Eye (tissue), 1 donor: ENCODE measurements at places on chromosomes 13 and 19.

DNA sequence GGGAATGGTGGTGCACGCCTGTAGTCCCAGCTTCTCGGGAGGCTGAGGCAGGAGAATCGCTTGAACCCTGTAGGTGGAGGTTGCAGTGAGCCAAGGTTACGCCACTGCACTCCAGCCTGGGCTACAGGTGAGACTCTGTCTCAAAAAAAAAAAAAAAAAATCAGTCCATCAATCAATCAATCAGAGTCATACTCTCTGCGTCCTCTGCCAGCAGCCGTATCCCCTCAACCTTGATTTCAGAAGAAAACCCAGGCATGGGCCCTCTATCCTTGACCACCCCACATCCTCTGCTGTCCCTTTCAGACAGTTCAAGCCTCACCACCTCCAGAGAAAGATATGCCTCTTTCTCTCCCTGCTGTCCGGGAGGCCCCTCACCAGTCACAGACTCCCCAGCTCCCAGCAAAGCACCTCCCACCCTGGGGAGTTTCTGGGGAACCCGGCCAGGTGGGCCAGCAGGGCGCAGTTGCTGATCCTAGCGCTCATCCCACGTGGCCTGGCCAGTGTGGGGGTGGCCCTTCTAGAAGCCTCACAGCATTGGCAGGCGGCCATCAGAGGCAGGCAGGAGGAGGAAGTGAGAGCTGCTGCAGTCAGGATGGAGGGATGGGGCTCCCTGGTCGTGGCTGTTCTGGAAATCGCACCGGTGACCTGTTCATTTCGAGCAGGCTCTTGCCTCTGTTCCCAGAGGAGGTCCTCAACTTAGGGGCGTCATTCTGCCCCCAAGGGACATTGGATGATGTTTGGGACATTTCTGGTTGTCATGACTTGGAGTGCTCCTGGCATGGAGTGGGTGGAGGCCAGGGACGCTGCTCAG, 10.2 kb upstream of the JSRP1 start:
- DNase-seq, result no peak

- DNase-seq, result no peak
These were observed 407.2 kb downstream of the GPC5 start for GRCh38 chr13:91805605-91806004.

GRCh38 chr13:47303626-47304025, 406.8 kb upstream of the HTR2A start:
- no peak for DNase-seq

DNA sequence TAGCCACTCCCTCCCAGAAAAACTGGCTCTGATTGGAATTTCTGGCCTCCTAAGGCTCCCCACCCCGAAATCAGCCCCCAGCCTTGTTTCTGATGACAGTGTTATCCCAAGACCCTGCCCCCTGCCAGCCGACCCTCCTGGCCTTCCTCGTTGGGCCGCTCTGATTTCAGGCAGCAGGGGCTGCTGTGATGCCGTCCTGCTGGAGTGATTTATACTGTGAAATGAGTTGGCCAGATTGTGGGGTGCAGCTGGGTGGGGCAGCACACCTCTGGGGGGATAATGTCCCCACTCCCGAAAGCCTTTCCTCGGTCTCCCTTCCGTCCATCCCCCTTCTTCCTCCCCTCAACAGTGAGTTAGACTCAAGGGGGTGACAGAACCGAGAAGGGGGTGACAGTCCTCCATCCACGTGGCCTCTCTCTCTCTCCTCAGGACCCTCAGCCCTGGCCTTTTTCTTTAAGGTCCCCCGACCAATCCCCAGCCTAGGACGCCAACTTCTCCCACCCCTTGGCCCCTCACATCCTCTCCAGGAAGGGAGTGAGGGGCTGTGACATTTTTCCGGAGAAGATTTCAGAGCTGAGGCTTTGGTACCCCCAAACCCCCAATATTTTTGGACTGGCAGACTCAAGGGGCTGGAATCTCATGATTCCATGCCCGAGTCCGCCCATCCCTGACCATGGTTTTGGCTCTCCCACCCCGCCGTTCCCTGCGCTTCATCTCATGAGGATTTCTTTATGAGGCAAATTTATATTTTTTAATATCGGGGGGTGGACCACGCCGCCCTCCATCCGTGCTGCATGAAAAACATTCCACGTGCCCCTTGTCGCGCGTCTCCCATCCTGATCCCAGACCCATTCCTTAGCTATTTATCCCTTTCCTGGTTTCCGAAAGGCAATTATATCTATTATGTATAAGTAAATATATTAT, 6.1 kb downstream of the FOSB start:
- no peak for DNase-seq

GRCh38 chr13:22076658-22077057, 405.8 kb downstream of the FGF9 start:
- DNase-seq, result no peak

DNA sequence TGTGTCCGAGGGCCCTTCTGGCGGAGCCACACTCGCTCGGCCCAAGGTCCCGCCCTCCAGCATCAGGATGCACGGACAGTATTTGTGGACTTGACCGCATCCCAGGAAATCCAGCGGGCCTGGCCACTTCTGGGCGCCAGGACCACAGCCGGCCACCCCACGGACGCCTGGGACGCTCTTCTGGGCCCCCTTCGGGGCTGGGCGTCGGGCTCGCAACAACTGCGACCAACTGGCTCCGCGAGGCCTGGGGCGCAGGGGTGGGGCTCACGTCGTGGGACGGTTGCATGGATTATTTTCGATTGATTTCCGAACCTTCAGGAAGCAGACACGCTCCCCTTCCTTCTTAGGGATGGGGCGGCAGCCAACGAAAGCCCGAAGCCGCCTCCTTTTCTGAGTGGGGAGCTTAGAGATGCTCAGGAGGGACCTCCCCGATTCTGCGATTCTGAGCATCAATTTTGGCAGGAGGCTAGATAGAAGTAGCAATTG, 521 bp upstream of the NUP58 start:
- no peak for DNase-seq

DNA sequence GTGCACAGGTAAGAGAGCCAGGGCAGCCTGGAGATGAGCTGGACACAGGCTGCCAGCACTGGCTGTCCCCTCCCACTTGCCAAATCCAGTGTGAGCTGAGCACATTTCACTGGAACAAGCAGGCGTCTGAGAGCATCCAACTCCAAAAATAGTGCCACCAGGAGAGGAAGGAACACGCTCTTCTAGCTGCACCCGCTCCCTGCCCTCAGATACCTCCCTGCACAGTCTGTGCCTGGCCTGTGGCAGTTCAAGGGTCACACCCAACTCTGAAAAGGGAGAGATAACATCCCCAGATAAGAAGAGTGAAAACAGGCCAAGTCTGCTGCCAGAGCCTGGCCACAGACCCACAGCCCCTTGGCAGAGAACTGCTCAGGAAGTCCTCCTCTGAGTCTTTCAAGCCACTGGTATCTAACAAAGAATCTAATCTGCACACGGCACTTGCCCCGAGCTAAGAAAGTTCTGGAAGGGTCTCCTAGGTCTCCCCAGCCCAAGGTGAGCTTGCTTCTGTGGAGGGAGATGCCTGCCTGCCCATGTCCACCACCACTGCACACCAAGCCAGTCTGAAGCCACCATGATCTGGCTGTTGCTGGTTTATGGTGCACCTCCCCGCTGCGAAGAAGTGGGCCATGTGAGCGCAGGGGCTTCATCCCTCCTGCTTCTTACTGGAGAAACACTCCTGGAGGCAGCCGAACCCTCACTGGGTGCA, 14.7 kb downstream of the ELL start:
- no peak for DNase-seq

- DNase-seq, result no peak
These were observed 79.1 kb downstream of the B3GLCT start for GRCh38 chr13:31278869-31279268.

GRCh38 chr19:6887316-6887715, at the start of gene ADGRE1:
ADGRE1 (plus strand) TSS chr19:6887579; CDS start chr19:6887609, 30 bp downstream.
- DNase-seq, result no peak

- DNase-seq, result peak; percentile 21
These were observed 80.9 kb upstream of the SHISA2 start for GRCh38 chr13:26132756-26133155.

DNA sequence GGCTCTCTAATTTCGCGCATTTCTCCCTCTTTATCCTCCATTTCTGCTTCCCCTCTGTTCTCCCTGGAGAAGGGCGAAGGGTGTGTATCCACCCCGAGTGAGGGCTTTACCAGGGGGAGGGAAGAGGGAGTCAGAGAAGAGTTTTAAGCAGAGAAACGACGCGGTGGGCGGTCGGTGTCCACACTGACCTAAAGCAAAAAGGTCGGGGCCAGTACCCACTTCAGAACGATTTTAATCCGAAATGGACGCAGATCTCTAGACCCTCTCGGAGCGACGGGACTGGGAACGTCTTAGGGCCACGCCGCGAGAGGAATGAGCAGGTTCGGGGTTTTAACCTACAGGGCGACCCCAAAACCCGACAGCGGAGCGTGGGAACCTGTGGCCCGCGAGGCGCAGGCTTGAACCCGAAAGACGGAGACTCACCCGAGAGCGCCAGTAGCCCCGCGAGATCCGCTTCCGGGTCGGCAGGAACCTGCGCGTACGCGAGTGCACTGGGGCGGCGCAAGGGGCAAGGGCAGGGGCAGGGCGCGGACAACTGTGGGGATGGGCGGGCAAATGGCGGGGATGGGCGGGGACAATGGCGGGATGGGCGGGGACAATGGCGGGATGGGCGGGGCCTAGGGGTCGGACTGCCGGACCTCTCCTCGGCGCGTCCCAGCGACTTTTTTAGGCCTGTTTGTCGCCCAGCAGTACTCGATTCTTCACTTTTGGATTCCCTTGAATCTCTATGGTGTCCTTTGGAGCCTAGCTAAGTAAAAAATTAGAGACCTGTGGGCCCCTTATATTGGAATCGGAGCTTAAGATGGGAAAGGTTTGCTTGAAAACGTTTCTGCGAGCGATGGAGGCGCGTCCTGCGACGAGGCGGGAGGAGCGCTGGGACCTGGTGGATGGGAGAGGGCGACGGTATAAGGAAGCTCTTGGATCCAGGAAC, at the start of gene ZNF677:
Gene ZNF677 (minus strand): TSS at position 463 of the 931 bp plus-strand sequence. CDS start 3,323 bp downstream, outside the sequence.
- peak; percentile 92 for DNase-seq

- DNase-seq, result peak; percentile 73
These were observed at the start of gene TTC9B for GRCh38 chr19:40217934-40218890. TTC9B (minus strand) TSS chr19:40218384; CDS start chr19:40218381, 3 bp downstream.

GRCh38 chr13:44263751-44264620, 109.6 kb upstream of the SERP2 start:
- DNase-seq, result no peak

- DNase-seq, result no peak
These were observed 23.4 kb downstream of the ZDHHC20 start for GRCh38 chr13:21435687-21436151.

GRCh38 chr19:45653634-45654033, 14.4 kb upstream of the GIPR start:
- no peak for DNase-seq

GRCh38 chr13:31848621-31849020, 109.3 kb downstream of the RXFP2 start:
- no peak for DNase-seq

DNA sequence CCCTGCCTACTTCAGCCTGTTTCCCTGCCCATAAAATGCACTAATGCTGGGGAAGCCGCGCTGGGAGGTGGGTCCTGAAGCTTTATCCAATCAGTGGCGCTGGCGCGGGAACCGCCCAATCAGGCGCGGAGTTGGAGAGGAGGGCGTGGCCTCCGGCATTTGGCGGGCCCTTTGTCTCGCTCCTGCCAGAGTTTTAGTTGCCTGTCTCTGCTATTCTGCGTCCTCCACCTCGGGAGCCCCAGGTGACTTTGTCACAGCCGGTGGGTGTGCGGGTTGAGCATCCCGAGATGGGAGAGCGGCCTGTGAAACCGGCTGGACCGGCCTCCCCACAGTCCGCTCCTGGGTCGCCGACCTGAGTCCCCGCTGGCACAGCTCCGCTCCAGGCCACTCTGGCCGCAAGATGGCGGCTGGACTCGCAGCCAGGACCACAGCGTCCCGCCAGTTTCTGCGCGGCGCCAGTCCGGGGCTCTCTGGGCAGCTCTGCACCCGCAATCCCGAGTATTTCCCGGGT, 30.7 kb upstream of the ZNF429 start:
- peak; percentile 97 for DNase-seq

DNA sequence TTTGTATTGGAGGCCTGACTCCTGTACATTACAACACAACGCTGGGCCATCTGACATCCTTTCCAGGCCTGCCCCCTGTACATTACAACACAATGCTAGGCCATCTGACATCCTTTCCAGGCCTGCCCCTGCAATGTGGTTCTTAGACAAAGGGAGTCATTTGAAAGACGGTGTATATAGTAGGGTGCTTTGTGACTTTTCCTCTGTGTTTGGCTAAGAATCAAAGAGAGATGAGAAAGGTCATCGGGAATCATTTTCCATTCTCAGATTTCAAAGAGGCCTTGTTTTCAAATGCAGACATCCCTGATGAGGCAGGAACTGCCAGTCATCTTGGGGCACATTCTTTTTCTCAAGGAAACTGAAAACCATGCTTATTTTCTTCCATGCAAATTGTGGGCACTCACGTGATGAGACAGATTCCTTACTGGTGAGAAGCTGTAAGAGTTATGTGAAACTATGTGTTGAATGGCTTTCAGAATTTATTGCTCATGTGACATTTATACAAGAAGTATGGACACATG, 551.6 kb downstream of the MYO16 start:
- DNase-seq, result peak; percentile 28

DNA sequence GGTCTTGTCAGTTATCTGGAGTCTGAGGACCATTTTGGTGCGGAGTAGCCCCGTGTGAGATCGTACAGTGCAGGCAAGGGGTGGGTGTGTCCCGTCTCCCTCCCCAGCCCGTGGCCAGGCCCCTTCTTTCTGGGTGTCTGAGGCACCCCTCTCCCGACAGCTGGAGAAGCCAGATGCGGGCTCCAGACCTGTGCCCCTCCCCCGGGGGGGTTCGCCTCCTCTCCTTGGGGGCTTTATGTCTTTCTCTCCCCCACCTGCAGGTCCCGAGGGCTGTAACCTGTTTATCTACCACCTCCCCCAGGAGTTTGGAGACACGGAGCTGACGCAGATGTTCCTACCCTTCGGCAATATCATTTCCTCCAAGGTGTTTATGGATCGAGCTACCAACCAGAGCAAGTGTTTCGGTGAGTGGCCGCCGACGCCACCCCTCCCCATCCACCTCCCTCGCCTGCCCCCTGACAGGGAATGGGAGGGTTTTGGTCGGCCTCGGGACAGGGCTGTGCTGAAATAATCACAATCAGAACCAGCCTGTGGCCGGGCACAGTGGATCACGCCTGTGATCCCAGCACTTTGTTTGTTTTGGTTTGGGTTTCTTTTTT, 65.6 kb downstream of the CELF5 start:
- DNase-seq, result no peak

DNA sequence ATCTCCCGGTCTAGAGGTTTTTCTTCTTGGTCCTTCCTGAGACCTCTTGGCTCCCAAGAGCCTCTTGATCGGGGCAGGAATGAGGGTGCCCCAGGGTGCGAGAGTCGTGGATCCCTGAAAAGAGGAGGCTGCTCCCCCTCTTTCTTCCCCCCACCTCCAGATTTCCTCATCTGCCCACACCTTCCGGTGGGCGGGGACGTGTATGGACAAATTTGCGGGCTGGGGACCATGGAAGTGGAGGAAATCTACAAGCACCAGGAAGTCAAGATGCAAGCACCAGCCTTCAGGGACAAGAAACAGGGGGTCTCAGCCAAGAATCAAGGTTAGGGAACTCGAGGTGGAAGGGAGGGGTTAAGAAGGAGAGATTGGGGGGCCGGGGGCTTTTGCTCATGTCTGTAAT, at the start of gene MCEMP1:
Gene MCEMP1 (plus strand): TSS at position 237 of the 400 bp plus-strand sequence. CDS start 31 bp downstream, at position 268.
- no peak for DNase-seq
